ENCODE measurements at places on chromosomes 7 and 10.

DNA sequence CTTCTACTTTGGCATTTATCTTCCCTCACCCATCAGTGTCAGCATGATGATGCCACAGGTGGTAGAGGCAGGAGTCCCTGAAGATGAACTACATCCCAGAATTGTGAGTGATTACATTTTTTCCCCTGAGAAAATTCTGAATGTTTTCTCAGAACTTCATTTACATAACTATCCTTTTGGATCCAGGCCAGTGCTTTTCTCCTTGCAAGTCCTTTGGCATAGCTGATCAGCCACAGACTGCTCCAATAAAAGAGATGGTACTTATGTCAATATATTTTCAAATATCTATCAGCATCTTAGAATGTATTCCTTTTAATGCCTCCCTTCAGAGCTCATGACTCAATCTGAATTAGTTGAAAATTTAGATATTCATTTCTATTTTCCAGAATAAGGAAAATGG lies 135.5 kb downstream of the IQUB start:
- DNase-seq: no peak

DNA sequence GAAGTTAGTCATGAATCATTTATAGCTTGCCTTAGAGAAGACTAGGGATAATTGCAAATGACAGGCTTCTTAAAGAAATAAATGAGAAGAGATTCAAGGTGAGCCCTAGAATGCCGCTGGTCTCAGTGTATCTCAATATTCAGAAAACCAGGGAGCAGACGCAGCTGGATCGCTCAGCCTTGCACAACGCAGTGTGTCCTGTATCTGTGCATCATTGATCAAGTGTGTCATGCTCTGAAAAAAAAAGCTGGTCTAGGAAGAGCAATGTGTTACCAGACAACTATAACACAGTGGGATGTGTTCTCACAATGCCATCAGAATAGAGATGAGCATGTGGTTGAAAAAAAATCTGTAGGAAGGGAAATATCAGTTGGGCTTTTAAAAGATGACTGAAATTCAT lies 230.1 kb downstream of the CALN1 start:
- no peak for DNase-seq

DNA sequence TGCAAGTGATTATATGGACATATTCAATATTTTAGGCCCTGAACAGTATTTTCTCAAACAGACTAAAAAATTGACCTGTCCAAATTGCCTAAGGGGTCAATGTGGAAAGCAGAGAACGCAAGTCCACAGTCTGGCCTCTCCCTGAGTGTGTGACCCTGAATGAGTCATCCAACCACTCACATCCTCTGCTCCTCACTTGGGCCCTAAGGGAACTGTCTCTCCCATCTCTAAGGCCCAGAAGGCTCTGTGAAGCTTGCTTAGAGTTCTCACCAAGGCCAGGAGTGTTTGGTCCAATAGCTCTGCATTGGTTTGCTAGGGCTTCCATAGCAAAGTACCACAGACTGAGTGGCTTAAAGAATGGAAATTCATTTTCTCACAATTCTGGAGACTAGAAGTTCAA lies 155.1 kb downstream of the LSM5 start:
- no peak for DNase-seq

DNA sequence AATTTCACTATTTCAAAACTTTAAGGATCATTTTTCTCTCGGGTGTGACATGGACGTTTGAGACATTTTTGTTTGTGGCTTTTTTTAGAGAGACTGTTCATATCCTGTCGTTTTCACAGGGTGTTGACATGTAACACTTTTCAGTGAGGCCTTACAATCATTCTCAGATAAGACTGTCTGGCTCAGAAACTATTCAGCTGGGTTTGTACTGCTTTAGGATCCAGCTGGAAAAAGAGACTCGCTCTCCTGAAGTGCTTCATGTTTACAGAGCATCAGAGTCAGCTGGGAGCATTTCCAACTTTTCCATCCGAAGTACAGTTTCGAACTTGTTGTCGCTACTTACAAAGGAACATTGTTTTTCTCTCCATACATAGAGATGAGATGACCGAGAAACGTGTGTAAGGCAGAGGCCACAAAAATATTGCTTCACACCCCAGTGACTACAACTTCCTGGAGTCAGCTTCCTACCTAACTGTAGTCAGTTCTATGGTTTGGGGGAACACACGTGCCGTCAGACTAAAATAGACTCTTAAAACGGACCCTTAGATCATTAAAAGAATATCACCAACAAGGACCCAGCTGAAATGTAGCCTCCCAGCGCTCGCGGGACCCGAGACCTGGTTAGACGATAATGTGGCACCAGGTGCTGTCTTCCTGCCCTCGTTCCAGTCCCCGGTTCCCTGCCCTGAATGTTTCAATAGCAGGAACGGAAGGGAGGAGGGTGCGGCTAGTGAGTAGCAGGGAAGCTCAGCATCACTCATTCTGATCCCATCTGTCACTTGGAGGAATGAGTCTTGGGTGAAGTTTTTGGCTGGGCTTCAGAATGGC lies 78.0 kb downstream of the MKI67 start:
- no peak for DNase-seq

GRCh38 chr7:72391821-72392377 lies 20.2 kb downstream of the CALN1 start:
- DNase-seq: no peak

- peak; percentile 59 for DNase-seq
Observed at GRCh38 chr7:91656541-91657482, 223.7 kb downstream of the MTERF1 start.

GRCh38 chr10:42242135-42242805 lies 396.1 kb downstream of the ZNF33B start:
- DNase-seq: no peak

- DNase-seq: no peak
Observed at GRCh38 chr10:85036661-85037060, 708.3 kb downstream of the CCSER2 start.

Data from hindlimb muscle (tissue), 1 donor.